ENCODE measurements at places on chromosomes 4 and X. TPM values are rescaled to one million over a fixed set of nuclear protein-coding genes. Genes with fewer than 3 reads are reported as not detected.

GRCh38 chr4:147173322-147173721, 227.7 kb upstream of the TTC29 start:
- no peaks in the 10 kb centered on the region for H3K27me3 ChIP-seq
- H3K36me3 ChIP-seq = no peaks in the 10 kb centered on the region
- H3K4me3 ChIP-seq = no peak overlapping the region
- H3K27ac ChIP-seq = no peak overlapping the region
- DNase-seq = no peak

- H3K36me3 ChIP-seq = no peaks in the 10 kb centered on the region
- H3K27ac ChIP-seq = no peak overlapping the region
- DNase-seq = no peak
- no peaks in the 10 kb centered on the region for H3K4me1 ChIP-seq
- H3K27me3 ChIP-seq = no peaks in the 10 kb centered on the region
- no peak overlapping the region for H3K4me3 ChIP-seq
Measured at GRCh38 chr4:141730805-141731204, 94.4 kb downstream of the IL15 start.

DNA sequence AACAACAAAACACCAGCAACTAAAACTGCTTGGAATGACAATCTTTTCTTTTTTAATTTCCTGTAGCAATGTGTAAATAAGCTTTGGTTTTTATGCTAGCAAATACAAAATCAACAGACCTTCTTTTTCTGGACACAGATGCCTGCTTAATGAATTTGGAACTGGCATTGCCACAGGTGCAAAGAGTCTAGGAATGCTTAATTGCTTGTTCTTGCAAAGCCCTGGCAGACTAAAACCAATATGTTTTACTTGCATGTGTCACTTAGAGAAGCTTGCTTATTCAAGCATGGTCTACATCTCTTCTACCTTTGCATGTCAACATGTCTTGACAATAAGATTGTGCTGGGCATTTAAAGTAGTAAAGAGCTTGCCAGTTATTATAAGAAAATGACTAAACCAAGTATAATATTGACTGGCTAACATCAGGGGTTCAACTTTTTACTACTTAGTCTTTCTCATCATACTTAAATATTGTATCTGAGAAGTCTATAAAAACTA, 656.7 kb upstream of the NDST4 start:
- H3K27ac ChIP-seq = no peak overlapping the region
- H3K27me3 ChIP-seq = no peaks in the 10 kb centered on the region
- H3K4me1 ChIP-seq = no peaks in the 10 kb centered on the region
- H3K36me3 ChIP-seq = no peaks in the 10 kb centered on the region
- no peak overlapping the region for H3K4me3 ChIP-seq

- no peak overlapping the region for H3K27ac ChIP-seq
- H3K4me1 ChIP-seq = no peaks in the 10 kb centered on the region
- H3K27me3 ChIP-seq = no peaks in the 10 kb centered on the region
- no peaks in the 10 kb centered on the region for H3K36me3 ChIP-seq
- H3K4me3 ChIP-seq = no peak overlapping the region
- no peak for DNase-seq
Measured at GRCh38 chr4:20015636-20016224, 236.0 kb upstream of the SLIT2 start.

The UGT2B11 gene
- not detected for total RNA-seq

- no peak overlapping the region for H3K27ac ChIP-seq
- DNase-seq = peak; percentile 67
- no peaks in the 10 kb centered on the region for H3K4me1 ChIP-seq
- H3K27me3 ChIP-seq = no peaks in the 10 kb centered on the region
Measured at GRCh38 chrX:83819304-83819703, 41.6 kb upstream of the CYLC1 start.

- no peaks in the 10 kb centered on the region for H3K36me3 ChIP-seq
- H3K27ac ChIP-seq = no peak overlapping the region
- no peaks in the 10 kb centered on the region for H3K4me1 ChIP-seq
- H3K27me3 ChIP-seq = peaks cover 8% of the 10 kb centered on the region
Measured at GRCh38 chrX:20267931-20268701, 1.4 kb upstream of the RPS6KA3 start.

The MID2 gene
- 9.9 TPM for total RNA-seq

GRCh38 chr4:7500404-7500803, 65.7 kb upstream of the PSAPL1 start:
- H3K27me3 ChIP-seq = no peaks in the 10 kb centered on the region
- no peaks in the 10 kb centered on the region for H3K36me3 ChIP-seq
- H3K4me3 ChIP-seq = no peak overlapping the region
- H3K27ac ChIP-seq = no peak overlapping the region

- H3K4me1 ChIP-seq = no peaks in the 10 kb centered on the region
- H3K27ac ChIP-seq = no peak overlapping the region
- H3K4me3 ChIP-seq = no peak overlapping the region
- H3K36me3 ChIP-seq = no peaks in the 10 kb centered on the region
Measured at GRCh38 chrX:128848374-128848773, 674.9 kb downstream of the SMARCA1 start.

DNA sequence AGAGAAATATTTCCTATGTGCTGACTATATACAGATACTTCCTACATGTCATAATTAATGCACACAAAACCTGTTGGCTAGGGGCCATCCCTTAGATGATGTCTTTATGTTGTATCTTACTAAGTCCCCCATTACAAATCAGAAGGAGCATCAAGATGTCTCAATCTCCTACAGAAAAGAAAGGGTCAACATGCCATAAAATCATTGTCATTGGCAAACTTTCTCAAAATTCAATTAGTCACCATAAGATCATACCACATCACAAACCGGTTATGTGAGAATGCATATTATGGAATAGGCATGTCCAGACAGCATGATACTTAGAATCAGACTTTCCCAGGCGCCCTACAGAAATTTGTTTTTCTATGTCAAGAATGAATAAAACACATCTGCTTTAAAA, 175.2 kb upstream of the TET2 start:
- DNase-seq = no peak
- H3K36me3 ChIP-seq = no peaks in the 10 kb centered on the region
- H3K27me3 ChIP-seq = no peaks in the 10 kb centered on the region
- H3K4me1 ChIP-seq = no peaks in the 10 kb centered on the region
- no peak overlapping the region for H3K4me3 ChIP-seq
- no peak overlapping the region for H3K27ac ChIP-seq

- H3K4me1 ChIP-seq = no peaks in the 10 kb centered on the region
- H3K4me3 ChIP-seq = no peak overlapping the region
- H3K27ac ChIP-seq = no peak overlapping the region
- no peaks in the 10 kb centered on the region for H3K36me3 ChIP-seq
Measured at GRCh38 chr4:100345585-100345984, 155.3 kb upstream of the DDIT4L start.

- no peaks in the 10 kb centered on the region for H3K4me1 ChIP-seq
- no peak for DNase-seq
- no peak overlapping the region for H3K4me3 ChIP-seq
- H3K27ac ChIP-seq = no peak overlapping the region
Measured at GRCh38 chrX:109987884-109988283, 15.0 kb upstream of the TMEM164 start.

- no peaks in the 10 kb centered on the region for H3K4me1 ChIP-seq
- no peak for DNase-seq
- no peak overlapping the region for H3K4me3 ChIP-seq
- no peaks in the 10 kb centered on the region for H3K27me3 ChIP-seq
- H3K27ac ChIP-seq = no peak overlapping the region
Measured at GRCh38 chrX:45775468-45775867, 574.8 kb upstream of the DIPK2B start.

- H3K4me3 ChIP-seq = no peak overlapping the region
- no peaks in the 10 kb centered on the region for H3K4me1 ChIP-seq
- H3K27ac ChIP-seq = no peak overlapping the region
- H3K27me3 ChIP-seq = no peaks in the 10 kb centered on the region
- DNase-seq = peak; percentile 43
Measured at GRCh38 chr4:63275491-63275890, 1133.8 kb downstream of the TECRL start.

DNA sequence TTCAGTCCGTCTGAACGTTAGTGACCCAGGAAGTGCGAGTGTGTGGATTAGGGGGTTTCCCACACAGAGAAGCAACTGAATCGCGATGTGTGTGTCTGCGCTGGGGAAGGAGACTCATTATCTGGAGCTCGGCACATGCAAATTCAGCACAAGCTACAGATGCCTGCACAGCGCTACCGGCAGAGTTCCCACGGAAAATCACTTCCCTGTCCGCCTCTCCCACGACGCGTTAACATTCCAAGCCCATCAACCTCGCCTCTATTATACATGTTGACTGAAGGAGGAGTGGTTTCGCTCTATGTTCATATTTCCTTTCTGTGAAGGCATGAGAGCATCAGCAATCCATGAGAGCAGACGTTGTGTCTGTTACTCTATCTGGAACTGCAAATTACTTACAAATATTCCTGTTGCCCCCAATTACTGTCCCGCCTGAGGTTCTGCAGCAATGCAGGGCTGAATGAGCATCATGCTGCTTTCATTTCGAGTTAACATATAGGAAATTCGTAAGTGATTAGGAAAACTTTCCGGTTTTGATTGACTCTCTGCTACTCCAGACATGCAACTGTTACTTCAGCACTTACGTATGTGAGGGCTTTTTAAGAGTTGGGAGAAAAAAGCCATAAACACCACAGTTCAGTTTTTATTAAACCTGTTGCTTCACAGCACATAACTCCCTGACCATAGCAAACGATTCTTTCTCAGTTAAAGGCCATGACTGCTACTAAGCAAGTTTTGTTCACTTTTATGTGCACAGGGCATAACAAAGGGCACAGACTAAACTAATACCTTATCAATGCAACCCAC, 15.0 kb upstream of the MTNR1A start:
- no peaks in the 10 kb centered on the region for H3K4me1 ChIP-seq
- H3K27me3 ChIP-seq = no peaks in the 10 kb centered on the region

GRCh38 chr4:67014592-67014991, 530.7 kb downstream of the CENPC start:
- H3K4me3 ChIP-seq = peak overlapping the region; percentile 57
- H3K4me1 ChIP-seq = no peaks in the 10 kb centered on the region
- DNase-seq = peak; percentile 48
- H3K36me3 ChIP-seq = no peaks in the 10 kb centered on the region
- H3K27ac ChIP-seq = no peak overlapping the region
- H3K27me3 ChIP-seq = no peaks in the 10 kb centered on the region

The PLCXD1 gene
- total RNA-seq = 268 TPM

GRCh38 chr4:138727731-138728130, 287.9 kb upstream of the NOCT start:
- H3K27ac ChIP-seq = no peak overlapping the region
- no peak for DNase-seq
- H3K4me3 ChIP-seq = no peak overlapping the region
- H3K36me3 ChIP-seq = no peaks in the 10 kb centered on the region
- H3K27me3 ChIP-seq = no peaks in the 10 kb centered on the region

- H3K27me3 ChIP-seq = no peaks in the 10 kb centered on the region
- no peak overlapping the region for H3K4me3 ChIP-seq
- no peak for DNase-seq
Measured at GRCh38 chrX:143674926-143675325, 39.0 kb upstream of the SLITRK4 start.

GRCh38 chrX:37812110-37812509, 32.3 kb downstream of the CYBB start:
- no peaks in the 10 kb centered on the region for H3K36me3 ChIP-seq
- no peak for DNase-seq
- no peak overlapping the region for H3K4me3 ChIP-seq
- H3K27me3 ChIP-seq = no peaks in the 10 kb centered on the region
- H3K27ac ChIP-seq = no peak overlapping the region
- H3K4me1 ChIP-seq = peaks cover 3% of the 10 kb centered on the region

- peaks cover 4% of the 10 kb centered on the region for H3K4me1 ChIP-seq
- H3K27ac ChIP-seq = no peak overlapping the region
- no peaks in the 10 kb centered on the region for H3K36me3 ChIP-seq
- no peak for DNase-seq
- no peak overlapping the region for H3K4me3 ChIP-seq
- no peaks in the 10 kb centered on the region for H3K27me3 ChIP-seq
Measured at GRCh38 chr4:121706595-121707021, 9.8 kb upstream of the ANXA5 start.

The REELD1 gene
- not detected for total RNA-seq

The NLRP2B gene
- total RNA-seq = not detected

- no peak overlapping the region for H3K4me3 ChIP-seq
- H3K4me1 ChIP-seq = no peaks in the 10 kb centered on the region
- H3K36me3 ChIP-seq = no peaks in the 10 kb centered on the region
Measured at GRCh38 chrX:104854790-104855340, 288.9 kb downstream of the IL1RAPL2 start.

The SPANXA2 gene
- total RNA-seq = not detected

DNA sequence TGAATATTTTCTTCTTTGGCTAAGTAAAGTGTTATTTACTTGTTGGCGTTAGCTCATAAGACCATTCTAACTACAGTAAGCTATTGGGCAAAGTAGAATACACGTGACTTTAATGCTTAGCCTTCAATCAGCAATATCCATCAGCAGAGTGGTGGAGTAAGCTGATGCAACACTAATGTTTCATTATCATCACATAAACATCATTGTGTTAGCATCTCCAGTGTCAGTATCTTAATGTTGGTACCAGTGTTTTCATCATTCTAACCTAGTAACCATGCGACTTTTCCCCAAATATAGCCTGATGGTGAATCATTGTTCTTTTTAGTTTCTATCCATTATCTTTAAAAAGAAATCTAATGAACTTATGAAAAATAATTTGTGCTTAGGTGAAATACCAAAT, 48.5 kb downstream of the APOOL start:
- H3K27me3 ChIP-seq = no peaks in the 10 kb centered on the region
- no peaks in the 10 kb centered on the region for H3K4me1 ChIP-seq
- no peak overlapping the region for H3K4me3 ChIP-seq

GRCh38 chr4:175091649-175092048, 173.5 kb downstream of the ADAM29 start:
- H3K27ac ChIP-seq = no peak overlapping the region
- no peaks in the 10 kb centered on the region for H3K27me3 ChIP-seq
- H3K4me1 ChIP-seq = no peaks in the 10 kb centered on the region
- no peak for DNase-seq
- H3K4me3 ChIP-seq = no peak overlapping the region
- H3K36me3 ChIP-seq = no peaks in the 10 kb centered on the region

The PACRGL gene
- total RNA-seq = 19.4 TPM

DNA sequence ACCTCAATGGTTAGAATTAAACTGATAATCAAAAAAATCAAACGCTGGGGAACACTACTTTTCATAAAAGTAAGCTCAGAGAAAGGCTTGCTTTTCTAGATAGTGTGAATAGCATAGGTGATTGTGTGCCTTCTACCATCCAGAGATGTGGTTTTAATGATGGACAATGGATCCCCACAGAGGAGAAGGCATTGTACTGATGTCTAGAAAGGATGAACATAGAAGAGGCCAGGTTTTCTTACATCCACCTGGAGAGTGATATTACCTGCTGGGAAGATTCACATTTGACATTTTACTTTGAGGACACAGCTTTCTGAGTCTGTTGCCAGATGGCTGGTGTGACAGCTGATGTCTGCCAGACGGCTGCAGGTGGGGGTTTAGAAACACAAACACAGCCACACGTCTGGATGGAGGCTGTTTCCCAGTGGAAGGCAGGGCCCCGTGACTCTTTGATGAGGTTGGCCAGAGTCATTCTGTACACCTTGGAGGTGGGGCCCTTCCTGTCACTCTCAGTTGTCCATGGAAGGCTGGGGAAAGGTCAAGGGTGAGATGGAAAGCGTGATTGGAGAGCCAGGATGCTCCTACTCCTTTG, 114.4 kb downstream of the PSAPL1 start:
- H3K27me3 ChIP-seq = no peaks in the 10 kb centered on the region
- H3K4me3 ChIP-seq = no peak overlapping the region
- no peak overlapping the region for H3K27ac ChIP-seq

The XAGE2 gene
- not detected for total RNA-seq

Measured in endodermal cell (in vitro differentiated cells).